ENCODE measurements at places on chromosomes 3 and 15.

DNA sequence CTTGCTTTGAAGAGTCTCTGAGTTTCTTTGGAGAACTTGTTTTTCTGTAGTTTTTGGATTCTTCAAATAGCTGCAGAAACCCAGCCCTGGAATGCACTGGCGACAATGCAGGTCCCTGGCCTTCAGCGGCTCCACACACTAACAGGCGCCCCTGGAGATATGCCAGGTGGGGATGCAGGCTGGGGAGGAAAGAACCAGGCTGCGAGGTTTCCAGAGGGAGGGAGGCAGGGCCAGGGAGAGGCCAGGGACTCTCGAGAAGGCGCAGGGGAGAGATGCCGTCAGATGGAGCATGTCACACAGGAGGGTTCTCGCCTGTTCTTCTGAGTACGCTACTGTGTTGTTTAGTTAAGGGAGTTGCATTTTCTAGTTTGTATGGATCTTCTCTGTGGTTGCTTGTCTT, 283.1 kb downstream of the GABRG3 start:
- DNase-seq: no peak

- no peak for DNase-seq
These were observed 240.2 kb downstream of the TP63 start for GRCh38 chr3:189871418-189871817.

DNA sequence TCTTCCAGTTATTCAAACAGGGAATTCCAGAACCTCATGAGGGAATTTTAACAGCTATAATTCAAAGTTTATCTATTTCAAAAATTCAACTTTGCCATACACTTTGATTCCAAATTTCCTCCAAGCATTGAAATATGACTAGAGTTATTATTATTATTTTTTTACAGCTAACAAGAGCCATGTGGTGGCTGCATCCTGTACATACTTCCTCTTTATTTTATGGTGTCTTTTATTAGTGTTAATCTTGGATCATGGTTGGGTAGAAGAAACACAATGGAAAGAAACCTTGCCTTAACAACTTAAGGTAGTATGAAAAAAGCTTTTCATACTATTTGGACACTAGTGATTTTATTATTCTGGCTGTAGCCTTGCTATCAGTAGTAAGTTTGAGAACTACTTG, 52.7 kb downstream of the TFG start:
- peak; percentile 17 for DNase-seq

- no peak for DNase-seq
These were observed 12.9 kb downstream of the PLS1 start for GRCh38 chr3:142609136-142609535.

- no peak for DNase-seq
These were observed 326.4 kb upstream of the SATB1 start for GRCh38 chr3:18751514-18751913.

DNA sequence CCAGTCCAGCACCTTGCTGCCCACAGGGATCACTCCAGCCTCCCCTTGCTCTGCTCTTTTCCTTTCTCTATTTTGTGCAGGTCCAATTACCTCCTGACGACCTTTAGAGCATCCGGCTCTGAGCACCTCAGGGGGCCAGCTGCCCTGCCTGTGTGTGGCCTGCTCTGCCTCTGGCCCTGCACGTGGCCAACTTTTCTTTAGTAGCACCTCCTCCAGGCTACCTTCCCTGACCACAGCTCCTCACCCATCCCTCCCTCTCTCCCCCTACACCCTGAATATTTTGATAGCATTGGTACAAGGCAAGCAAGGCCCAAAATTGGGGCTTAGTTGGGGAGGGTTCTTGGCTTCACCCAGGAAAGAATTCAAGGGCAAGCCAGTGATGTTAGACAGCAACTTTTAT, 66.9 kb upstream of the PRR20G start:
- no peak for DNase-seq

DNA sequence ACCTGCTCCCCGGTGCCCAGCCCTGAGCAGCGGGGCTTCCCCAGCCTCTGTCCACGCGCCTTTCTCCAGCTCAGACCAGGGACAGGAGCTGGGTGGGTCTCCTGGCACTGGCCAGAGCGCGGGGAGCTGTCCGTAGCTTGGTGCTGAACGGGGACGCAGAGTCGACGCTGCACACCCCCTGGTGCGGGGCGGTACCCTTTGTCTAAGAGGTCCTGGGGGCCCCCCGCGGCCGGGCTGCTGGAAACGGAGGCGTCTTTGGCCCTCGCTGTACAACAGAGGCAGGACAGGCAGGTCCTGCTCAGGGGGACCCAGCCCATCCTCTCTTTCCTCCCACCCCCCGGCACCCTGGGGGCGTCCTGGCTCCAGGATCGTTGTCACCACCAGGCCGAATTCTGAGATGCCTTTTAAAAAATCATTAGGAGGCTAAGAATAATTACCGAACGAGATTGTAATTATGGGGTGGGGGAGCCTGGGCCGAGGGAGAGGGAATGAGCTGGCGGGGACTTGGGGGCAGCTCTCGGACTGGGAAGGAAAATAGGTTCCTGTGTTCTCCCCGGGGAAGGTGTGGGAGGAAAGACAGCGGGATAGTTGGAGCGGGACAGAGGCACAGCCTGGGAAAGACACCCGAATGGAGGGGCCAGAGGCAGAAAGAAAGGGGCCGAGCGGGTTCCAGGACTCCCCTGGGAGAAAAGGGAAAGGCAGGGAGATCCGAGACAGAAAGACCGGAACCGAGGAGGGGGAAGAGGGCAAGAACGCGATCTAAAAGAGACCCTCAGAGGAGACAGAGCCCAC, 4.1 kb upstream of the SKOR1 start:
- no peak for DNase-seq

- DNase-seq: no peak
These were observed 35.9 kb downstream of the SATB1 start for GRCh38 chr3:18389108-18389733.

DNA sequence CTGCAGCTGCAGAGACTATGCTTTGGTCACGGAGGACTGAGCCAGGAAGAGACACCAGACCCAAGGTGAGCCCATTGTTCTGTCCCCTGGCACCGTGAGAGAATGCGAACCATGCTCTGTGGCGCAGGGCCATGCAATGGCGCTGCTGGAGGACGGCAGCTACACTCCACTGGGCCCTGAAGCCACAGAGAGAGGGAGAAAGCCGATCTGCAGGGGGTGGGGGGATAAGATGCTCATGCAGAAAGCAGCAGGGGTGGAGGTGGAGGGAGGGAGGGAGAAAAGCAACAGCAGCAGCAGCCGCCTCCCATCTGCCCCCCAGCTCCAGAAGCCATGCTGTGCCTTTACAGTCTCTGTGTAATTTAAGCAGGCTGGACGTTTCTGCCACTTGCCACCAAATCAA, 5.3 kb downstream of the BDH1 start:
- no peak for DNase-seq

- DNase-seq: no peak
These were observed 270.9 kb downstream of the RPLP1 start for GRCh38 chr15:69723404-69724096.

- DNase-seq: no peak
These were observed 68.9 kb downstream of the FOXP1 start for GRCh38 chr3:71514621-71515020.

Measured in bone marrow (tissue), 2 donors.